ENCODE measurements at places on chromosomes 12 and 14.

DNA sequence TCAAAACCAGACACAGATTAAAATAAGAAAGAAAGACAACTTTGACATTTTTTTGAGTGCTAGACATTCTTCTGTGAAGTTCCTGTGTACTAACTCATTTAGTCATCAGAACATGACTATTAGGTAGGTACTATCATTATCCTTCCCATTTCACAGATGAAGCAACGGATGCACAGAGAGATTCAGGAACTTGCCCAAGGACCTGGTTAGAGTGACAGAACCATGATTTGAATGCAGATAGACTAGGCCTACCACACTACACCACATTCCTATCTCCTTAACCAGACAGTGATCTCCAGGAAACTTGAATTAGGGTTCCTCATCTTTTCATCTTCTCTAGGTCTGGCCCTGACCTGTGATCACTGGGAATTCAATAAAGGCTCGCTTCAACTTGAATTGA, 54.4 kb upstream of the MED13L start:
- no peak for DNase-seq

GRCh38 chr14:68511129-68512047, 281.5 kb downstream of the ZFP36L1 start:
- DNase-seq = no peak

DNA sequence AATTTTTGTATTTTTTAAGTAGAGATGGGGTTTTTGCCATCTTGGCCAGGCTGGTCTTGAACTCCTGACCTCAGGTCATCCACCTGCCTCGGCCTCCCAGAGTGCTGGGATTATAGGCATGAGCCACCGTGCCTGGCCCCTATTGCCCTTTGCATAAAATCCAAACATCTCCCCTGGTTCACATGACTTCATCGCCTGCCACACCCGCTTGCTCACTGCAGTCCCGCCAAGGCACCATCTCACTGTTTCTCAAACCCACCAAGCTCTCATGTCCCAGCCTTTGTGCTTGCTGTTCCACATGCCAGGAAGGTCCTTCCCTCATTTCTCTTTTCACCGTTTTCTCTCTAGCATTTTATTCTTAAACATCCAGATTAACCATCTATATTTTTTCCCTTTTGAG, 9.7 kb downstream of the RHOF start:
- no peak for DNase-seq

GRCh38 chr12:66662729-66663128, 16.1 kb downstream of the GRIP1 start:
- DNase-seq = peak; percentile 57

DNA sequence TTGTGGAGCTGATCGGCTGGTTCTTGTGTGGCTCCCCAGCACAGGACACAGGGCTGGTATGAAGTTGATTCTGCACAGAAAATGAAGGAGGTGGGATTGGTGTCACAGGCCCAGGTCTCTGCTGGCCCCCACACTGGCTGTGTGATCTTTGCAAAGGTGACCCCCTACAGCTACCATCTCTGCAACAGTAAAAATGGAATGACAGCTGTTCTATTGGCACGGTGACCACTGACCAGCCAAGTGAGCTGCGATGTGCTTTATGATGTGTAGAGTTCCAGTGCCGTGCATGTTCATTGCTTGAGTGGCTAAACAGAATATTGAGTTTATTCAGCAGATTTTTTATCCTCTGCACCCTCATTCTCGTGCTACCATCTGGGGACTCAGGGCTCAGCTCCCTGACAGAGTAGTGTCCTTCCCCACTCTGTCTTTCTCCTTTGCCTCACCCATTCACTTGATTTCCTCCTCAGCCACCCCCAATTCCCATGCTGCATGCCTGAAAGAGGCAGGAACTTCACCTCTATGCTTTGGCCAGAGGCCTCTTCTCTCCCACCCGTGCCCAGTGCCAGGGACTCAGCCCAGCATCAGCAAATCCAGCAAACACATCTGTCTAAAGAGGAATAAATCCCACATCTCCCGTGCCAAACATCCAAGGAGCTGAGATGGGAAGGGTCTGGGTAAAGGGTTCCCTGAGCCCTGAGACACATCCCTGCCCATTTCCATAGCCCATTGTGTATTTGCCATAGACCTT, 21.2 kb downstream of the C14orf132 start:
- no peak for DNase-seq

DNA sequence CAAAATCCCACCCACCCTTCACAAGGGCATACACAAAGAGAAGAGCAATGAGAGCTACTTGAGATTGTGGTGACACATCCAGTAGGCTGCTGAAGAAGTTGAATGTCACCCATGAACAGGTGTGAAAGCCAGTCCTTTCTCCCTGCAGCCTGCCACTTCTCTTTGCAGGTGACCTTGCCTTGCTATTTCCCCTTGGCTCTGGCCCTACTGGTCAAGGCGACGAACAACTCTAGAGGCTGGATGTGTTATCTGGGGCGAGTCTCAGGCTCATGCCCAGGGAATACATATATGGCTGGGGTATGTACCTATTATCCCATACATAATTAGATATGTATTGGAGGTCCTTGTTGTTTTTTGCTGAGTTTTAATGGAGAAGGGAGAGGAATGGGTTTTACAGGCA, 70.2 kb upstream of the EGLN3 start:
- no peak for DNase-seq

DNA sequence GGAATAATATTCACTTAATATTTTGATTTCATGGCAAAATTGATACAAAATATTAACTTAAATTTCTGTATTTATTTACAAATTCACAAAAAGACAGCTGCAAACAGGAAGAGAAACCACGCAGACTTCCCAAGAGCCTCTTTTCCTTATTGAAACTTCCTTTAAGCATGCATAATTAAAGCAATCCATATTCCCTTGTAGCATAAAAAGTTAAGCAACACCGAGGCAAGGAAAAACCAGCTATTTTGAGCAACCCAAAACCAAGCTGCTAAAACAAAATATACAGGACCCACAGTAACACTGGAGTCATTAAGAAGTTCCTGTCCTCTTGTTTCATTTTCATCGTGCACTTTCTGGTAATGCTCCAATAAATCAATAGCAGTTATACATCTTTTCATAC, 58.0 kb downstream of the EEA1 start:
- no peak for DNase-seq

GRCh38 chr14:91858536-91859275, 8.6 kb downstream of the TC2N start:
- DNase-seq = no peak

GRCh38 chr12:77387214-77387613, 321.8 kb upstream of the E2F7 start:
- DNase-seq = no peak

DNA sequence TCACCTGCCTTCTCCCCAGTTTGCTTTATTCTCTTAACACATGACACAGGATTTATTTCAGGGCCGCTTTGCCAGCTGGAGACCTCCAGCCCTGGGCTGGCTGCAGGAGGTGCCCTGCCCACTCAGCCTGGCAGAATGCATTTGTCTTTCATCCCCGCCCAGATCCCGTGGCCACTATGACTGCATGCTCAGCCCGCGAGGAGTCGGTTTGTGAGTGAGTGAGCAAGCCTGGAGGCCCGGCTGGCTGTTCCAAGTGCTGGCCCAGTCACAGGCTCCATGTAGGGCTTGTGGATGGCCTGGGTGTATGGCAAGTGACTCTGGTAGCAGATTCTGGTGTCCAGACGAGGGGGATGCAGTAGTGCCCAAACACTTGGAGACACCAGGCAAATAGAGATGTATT, 2.1 kb downstream of the TDP1 start:
- DNase-seq = no peak

- DNase-seq = no peak
Observed at GRCh38 chr14:55146425-55146824, 17.4 kb downstream of the LGALS3 start.

DNA sequence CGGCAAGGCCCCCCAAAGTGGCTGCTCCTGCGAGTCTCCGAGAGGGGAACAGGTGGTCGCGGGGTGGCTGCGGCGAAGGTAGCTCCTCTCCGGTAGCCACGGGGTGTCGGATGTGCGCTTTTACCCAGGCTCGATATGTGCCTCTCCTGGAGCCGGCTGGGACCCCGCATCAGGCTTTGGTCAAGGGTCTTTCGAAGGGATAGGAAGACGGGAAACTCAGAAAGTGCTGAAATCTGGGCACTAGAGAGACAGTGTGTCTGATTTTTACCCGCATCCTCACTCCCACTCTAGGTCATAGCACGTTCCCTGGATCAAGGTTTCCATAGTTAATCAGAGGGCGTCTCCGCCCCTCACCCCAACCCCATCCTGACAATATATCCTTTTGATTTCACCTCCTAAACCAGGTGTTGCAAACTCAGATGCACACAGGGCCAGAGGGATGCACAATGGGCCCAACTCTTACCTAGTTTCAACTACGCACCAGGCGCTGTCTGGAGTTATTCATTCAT, 156.9 kb downstream of the PTPN11 start:
- DNase-seq = no peak

GRCh38 chr14:34554540-34555250, 15.2 kb upstream of the EAPP start:
- no peak for DNase-seq

GRCh38 chr12:65279369-65280112, 1.1 kb downstream of the MSRB3 start:
- no peak for DNase-seq

- DNase-seq = peak; percentile 49
Observed at GRCh38 chr12:117850048-117850447, 118.7 kb downstream of the KSR2 start.

GRCh38 chr12:3976351-3976938, 103.2 kb upstream of the PARP11 start:
- no peak for DNase-seq

DNA sequence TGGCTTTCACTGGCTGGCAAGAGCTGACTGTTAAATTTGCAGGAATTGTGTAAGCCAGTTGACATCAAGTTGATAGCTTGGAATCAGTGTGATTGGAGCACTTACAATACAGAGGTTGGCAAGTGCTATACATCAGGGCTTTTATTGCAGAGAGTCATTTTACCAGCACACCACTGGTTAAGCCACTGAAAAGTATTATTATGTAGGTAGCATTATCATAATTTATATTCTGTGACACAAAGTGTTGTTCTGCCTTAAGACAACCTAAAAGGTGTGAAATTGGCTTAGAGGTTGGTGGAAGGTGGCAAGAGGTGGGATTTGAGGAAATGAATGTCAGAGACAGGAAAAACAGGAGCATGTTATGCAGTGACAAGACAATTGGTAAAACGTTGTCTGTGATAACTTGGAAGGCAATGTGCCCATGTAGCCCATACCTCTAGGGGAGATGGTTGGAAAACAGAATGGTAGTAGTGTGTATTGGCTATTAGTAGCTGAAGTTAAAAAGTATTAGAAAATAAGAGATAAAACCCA, 172.9 kb upstream of the PRICKLE1 start:
- DNase-seq = no peak

GRCh38 chr14:72849222-72849621, 44.7 kb downstream of the DPF3 start:
- DNase-seq = no peak

DNA sequence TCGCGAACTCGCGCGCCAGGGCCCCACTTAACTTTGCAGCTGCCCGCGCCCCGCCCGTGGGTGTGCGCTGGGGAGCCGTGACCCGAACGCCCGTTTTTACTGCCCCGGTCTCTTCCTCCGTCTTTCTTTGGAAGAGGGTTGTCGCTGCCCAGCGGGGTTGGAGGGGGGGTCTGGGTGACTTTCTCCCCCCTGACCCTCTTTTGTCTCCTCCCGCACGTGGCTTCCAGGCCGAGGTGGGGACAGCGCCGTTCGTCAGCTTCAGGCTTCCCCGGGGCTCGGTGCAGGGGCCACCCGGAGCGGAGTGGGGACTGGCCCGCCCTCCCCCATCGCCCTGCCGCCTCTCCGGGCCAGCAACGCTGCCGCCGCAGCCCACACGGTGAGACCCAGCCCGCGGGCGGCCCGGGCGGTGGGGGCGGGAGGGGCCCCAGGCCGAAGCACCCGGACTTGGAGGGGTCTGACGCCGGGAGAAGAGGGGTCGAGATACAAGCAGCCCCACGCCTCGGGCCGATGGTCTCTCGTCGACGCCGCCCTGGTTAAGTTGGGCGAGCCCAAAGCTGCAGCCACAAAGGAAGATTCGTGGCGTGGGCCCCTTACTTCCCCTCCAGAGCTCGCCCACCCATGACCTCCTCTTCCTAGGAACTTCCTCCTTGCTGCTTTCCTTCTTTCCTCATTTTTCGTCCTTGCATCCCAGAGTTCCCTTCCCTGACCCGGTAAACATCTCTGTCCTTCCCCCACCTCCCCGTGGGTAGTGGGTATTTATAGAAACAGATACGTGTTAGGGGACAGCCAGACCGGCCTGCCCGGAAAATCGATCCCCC, 1.2 kb downstream of the DYRK2 start:
- DNase-seq = peak; percentile 31

DNA sequence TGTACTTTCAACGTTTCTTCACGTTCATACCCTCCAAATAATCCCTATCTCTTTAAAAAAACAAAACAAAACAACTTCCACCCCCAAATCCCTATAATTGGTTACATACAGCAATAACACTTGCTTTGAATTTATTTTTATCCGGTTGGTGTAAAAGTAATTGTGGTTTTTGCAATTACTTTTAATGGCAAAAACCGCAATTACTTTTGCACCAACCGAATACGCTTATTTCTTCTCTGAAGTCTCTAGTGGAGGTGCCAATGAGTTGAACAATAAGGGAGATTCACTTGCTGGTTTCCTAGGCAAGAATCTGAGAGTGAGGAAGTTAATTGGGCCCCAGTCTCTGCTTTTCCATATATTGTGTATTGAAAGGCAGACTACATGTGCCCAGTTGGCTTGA, 133.3 kb downstream of the DACT1 start:
- DNase-seq = no peak

DNA sequence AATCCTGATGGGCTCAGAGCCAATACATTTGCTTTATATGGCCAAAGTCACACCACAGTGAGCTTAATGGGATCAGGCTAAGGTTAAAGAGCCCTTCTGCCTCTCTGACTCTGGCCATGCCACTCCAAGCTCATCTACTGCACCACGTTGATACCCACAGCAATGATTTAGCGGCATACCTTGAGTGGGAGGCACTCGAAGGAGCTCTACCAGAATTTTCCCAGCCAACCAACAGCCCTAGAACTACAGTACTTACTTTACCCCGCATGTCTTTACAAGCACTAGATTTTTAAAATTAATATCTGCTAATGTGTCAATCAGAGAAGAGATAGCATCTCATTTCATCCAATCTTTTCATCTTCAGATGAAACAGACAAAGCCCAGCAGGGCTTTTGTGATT, 300.5 kb downstream of the GRIN2B start:
- no peak for DNase-seq

DNA sequence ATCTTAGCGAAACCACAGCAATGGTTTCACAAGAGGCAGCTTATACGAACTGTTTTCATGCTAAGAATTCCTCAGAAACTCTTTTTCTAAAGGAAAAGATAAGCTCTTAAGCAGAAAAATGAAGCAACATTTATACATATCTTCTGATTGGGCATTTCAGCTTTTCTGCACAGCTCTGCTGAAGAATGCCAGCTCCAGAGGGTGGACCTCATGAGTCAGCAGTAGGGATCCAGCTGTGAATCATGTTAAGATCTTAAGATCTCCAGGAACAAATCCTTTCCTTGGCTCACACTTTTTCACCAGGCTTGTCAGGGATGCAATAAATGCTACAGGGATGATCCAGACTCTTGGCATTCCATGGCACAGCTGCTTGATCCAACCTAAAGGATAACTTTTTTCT, 477.1 kb upstream of the CCDC196 start:
- DNase-seq = no peak

All from NCI-H2081 (cell line).